ENCODE measurements at places on chromosomes 12 and 14. TPM values are rescaled to one million over a fixed set of nuclear protein-coding genes. Genes with fewer than 3 reads are reported as not detected.

IL31 gene
- not detected for total RNA-seq

DNA sequence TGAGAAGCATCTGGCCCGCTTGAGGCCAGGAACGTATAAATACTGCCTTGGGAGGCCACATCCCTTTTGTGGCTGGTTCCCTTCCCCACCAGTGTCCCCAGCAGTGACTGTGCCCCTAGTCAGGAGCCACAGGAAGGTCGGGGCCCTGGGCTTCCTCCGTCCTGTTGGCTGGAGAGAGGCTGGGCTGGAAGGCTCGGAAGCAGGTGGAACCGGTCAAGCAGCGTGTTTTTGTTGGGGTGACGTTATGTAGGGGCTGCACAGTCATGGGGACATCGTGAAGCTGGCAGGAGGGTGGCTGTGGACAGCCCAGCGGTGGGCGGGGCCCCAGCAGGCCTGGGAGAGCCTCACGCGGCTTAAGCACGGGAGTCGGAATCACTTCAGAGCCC, 10.1 kb downstream of the XRCC3 start:
- H3K4me3 ChIP-seq: no peak overlapping the region
- no peak overlapping the region for H3K27ac ChIP-seq
- DNase-seq: no peak
- no peaks in the 10 kb centered on the region for H3K4me1 ChIP-seq
- peaks cover 3% of the 10 kb centered on the region for H3K36me3 ChIP-seq
- H3K27me3 ChIP-seq: no peaks in the 10 kb centered on the region

NFATC4 gene
- not detected for total RNA-seq

DNA sequence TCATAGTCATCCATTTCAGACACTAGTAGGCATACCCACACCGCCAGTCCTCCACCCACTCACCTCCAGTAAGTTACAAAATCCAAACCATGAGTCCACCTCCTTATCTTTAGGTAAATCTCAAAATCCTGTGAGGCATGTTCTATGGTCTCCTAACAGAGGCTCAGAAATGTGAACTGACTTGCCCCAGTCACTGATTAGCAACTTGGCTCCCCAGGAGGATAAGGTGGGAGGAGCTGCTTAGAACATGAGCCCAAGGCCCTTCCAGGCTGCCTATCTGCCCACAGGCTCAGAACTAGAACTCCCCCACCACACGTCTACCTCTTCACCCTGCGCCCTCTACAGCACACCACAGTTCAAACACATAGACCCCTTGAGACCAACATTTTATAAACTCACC, 19.9 kb downstream of the SETD3 start:
- DNase-seq: no peak
- H3K4me1 ChIP-seq: no peaks in the 10 kb centered on the region
- H3K27ac ChIP-seq: no peak overlapping the region
- H3K4me3 ChIP-seq: no peak overlapping the region
- peaks cover 69% of the 10 kb centered on the region for H3K36me3 ChIP-seq
- H3K27me3 ChIP-seq: no peaks in the 10 kb centered on the region
